K562 (cell line): ENCODE measurements at places on chromosomes 4 and X.

- no peak for DNase-seq
These were observed 216.0 kb downstream of the PTTG2 start for GRCh38 chr4:38176165-38176564.

DNA sequence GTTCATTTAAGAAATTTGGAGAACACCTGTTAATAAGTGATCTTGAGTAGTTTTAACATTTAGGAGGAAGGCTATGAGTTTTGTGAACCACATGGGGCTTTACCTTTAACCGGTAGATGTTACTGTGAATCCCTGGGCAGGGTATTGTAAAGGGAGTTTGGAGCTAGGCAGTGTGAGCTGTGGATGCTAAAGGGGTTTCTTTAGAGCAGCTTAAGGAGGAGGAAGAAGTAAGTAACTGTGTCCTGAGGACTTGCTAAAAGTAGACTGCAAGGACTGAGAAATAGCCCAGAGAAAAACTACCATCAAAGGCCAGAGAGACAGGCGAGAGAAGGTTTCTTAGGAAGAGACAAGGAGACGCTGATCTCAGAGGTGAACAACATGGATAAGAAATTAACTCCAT, 5.6 kb downstream of the RHOH start:
- DNase-seq, result no peak

DNA sequence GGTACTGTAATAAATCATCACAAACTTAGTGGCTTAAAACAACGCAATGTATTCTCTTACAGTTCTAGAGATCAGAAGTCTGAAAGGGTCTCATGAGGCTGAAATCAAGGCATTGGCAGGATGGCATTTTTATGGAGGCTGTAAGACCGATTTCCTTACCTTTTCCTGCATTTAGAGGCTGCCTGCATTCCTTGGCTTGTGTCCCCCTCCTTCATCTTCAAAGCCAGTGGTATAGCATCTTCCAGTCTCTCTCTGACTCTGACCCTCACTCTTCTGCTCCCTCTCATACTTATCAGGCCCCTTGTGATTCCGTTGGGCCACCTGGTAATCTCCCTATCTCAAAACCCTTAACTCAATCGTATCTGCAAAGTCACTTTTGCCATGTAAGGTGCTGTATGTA, 258.2 kb upstream of the JADE1 start:
- no peak for DNase-seq

- DNase-seq, result no peak
These were observed 1886.4 kb upstream of the AGA start for GRCh38 chr4:179328627-179329026.

DNA sequence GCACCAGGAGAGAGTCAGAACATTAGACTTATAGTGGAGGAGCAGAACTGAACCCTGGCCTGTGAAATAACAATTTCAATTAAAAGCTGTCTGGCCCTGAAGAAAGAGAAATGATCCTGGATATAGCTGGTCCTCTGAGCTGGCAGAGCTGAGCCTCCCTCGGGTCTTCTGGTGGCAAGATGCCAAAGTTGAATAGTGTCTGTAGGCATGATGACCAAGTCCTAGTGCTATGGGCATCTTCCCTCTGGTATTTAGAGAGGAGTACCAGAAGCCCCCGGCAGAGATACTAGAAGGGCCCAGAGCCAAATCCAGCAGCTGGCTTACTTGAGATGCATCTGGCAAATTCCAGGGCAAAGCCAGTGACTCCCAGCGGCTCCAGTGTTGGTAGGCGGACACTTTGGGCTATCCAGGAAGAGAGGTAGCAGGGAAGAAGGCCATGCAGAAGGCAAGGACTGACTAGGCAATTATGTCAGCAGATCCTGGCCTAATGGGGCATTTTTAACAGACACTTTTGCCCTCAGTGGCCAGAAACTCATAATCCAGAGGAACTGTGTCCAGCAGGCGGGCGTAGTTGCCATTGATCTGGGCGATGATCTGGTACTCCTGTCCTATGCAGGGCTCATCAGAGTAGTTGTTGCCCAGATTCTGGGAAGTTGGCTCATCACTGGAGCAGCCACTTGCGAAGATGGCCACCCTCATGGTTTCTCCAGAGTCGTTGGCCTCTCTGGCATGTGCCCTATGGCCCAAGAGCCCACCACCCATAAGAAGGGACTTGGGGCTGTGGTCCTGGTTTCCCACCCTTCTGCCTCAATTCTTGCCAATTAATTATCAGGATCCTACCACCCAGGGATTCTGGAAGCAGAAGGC, 17.9 kb downstream of the VSIG4 start:
- DNase-seq, result no peak

DNA sequence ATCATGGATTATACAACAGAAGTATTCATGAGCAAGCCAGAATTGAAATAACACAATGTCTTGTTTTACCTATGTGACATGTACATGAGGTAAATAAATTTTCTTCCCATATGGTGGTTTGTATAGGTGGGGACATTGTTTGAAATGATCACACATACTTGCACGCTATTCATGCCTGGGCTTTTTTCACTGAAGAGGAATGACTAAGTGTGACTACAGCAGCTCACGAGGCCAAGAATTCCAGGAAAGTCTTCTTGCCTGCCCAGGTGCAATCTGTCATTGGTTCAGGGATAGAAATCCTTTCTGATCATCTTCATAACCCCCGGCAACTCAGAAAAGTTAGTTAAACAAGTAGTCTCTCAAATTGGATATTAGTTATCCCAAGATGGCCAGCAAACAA, 36.3 kb upstream of the AREG start:
- no peak for DNase-seq

GRCh38 chr4:106707776-106708463, 328.2 kb downstream of the DKK2 start:
- DNase-seq, result no peak

GRCh38 chrX:12890467-12890866, 16.0 kb upstream of the TLR8 start:
- DNase-seq, result no peak

- DNase-seq, result no peak
These were observed 8.6 kb upstream of the HAUS3 start for GRCh38 chr4:2250357-2251072.

- DNase-seq, result no peak
These were observed 243.0 kb downstream of the STPG2 start for GRCh38 chr4:97900229-97900628.

GRCh38 chr4:16199093-16199492, 27.2 kb downstream of the TAPT1 start:
- DNase-seq, result no peak

DNA sequence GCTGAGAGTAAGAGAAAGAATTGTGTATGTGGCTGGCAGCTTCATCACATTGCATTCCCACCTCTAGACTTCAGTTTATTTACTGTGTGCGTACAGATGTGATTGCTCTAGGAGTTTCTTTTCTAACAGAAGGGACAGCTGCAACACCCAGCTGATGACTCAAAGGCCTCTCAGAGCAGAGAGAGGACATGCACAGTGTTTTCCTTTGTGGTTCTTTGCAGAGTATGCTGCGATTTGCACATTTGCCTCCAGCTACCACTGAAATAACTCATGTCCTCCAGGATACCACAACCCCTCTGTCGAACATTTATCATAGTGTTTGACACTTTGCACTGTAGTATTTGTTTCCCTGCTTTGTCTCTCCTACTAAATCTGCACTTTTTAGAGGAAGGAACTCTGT, 294.1 kb downstream of the STIM2 start:
- no peak for DNase-seq

DNA sequence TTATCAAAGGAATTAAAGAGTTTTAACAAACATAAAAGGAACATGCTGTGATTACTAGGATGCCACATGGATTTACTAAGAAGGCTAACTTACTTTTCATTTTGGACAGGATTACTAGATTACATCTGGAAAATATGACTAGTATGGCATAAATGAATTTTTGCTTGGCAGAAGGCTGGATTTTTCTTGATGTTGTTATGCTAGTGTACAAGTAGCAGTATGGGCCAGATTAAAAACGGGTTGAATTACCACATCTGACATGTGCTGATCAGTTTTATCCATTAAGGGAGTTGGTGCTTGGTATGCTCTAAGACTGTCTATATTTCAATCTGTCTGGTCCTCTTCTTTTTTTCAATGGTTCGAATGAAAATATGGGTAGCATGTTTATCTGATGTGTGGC, 70.5 kb downstream of the JADE1 start:
- DNase-seq, result no peak

GRCh38 chrX:13064599-13065143, 20.3 kb upstream of the FAM9C start:
- DNase-seq, result no peak

GRCh38 chrX:139972629-139973624, 7.6 kb upstream of the CXorf66 start:
- DNase-seq, result no peak

GRCh38 chr4:168335621-168336020, 17.1 kb upstream of the DDX60 start:
- DNase-seq, result no peak

GRCh38 chr4:180160195-180160983, 2082.8 kb upstream of the TENM3 start:
- no peak for DNase-seq

DNA sequence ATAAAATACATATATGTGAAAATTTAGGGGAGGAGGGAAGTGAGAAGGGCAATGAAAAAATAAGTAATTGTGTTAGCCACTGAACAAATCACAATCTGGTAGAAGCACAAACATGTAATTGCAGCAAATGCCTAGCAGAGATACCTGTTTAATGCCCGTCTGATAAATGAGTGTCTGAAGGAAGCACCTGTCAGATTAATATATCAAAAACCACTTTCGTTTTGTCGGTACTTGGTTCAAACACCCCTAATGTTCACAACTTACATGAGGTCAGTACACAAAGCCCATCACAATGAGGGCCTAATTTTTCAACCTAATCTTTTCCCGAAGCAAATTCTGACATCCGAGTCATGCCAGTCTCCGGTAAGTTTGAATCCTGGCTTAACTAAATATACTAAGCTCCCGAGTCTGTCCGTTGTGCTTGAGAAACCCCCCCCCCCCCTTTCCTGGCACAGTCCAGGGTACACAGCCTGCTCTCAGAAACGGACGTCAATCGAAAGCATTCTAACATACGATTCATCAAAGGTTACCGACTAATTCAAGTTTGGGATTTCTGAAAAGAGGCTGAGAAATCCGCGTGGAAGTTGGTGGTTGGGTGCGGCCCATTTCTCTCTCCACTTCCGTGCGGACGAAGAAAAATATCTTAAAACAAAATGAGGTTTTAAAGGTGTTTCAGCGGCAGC, 758 bp downstream of the SDAD1 start:
- peak; percentile 27 for DNase-seq

GRCh38 chr4:106652095-106652494, 283.5 kb upstream of the GIMD1 start:
- no peak for DNase-seq

DNA sequence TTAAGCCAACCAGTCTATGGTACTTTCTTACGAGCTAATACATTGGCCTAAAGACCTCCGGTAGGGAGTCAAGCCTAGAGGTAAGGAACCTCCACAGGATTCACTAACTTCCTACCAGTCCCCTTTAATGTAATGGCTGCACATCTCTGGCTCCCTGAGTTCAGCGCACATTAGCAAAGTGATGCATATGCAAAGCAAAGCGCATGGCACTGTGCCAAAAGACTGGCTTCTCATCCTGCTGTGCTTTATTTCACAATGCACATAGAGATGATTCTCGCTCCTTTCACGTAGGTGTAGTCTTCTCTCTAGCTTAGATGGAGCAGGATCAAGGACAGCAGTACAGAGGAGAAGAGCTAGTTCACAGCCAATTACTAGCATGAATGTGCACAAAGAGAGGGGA, 14.6 kb upstream of the CLTRN start:
- no peak for DNase-seq

GRCh38 chr4:145389550-145389949, 92.1 kb upstream of the SMAD1 start:
- no peak for DNase-seq

GRCh38 chr4:150828159-150828558, 186.9 kb downstream of the LRBA start:
- DNase-seq, result no peak

DNA sequence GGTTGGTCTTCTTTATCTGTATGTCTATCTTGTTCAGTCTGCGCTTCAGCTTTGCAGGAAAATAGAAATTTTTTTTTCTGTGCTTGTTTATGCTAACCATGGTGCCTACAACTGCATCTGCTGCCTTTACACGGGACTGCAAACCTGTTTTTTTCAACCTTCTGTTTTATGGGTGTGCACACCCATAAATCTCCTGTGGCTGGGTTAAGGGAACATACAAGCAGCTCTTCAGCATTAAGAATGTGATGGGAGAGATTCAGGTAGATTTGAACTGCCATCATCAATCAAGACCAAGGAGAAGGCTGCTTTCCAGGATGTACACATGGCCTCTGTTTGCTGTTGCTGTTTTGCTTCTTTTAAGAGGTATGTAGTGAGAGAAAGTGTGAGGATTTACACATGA, 502.9 kb downstream of the ANKRD50 start:
- no peak for DNase-seq

DNA sequence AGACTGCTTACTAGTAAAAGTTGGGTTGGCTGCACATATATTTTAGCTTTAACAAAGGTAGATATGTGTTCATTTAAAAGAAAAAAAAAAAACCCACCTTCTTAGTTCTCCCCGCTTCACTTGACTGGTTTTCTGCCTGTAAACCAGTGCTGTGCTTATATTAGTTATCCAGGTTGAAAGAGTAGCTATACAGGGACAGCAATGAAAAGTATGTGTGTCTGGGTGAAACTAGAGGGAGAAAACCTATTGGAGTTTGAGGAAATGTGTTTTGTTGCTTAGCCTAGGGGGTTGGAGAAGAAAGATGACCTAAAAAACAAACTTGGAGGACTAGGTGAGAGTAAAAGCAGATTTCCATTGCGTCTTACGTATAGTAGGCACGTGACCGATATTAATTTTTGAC, 4.5 kb downstream of the JADE1 start:
- no peak for DNase-seq

DNA sequence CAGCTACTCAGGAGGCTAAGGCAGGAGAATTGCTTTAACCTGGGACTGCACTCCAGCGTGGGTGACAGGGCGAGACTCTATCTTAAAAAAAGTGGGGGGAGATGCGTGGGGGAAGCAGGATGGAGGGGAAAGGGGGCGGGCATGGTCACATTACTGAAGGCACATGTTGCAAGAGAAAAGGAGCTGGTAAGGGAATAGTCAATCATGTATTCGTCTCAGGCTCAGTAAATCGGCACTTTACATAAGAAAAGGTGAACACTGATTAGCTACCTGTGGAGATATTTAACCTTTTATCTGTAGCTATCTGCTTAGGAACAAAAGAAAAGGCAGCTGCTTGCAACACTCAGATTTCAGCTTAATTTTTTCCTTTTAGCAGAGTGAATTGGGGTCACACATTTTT, 132.5 kb downstream of the PLS3 start:
- DNase-seq, result no peak

GRCh38 chr4:171947400-171947799, 134.2 kb downstream of the GALNTL6 start:
- DNase-seq, result no peak

DNA sequence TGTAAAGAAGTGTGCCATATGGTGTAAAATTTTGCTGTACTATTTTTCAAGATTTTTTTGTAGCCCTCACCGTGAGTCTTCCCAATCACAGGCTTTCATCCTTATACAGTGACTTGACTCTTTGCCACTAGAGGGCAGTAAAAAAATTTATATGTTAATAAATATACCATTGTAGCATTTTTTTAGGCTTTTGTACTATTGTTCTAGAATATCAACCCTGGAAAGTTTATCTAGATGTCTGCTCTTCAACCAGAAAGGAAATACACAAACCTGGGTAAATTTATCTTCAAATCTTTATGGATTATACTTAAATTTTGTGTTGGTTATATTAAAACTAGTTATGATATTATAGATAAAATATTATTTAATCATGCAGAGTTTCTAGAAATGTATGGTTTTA, 235.3 kb downstream of the TENM3 start:
- peak; percentile 7 for DNase-seq

GRCh38 chrX:23731951-23732350, 11.1 kb downstream of the ACOT9 start:
- DNase-seq, result no peak

- DNase-seq, result no peak
These were observed 595.2 kb downstream of the MID1IP1 start for GRCh38 chrX:39396358-39396995.
